DMS79 treated with DMSO at 0.1 percent for 48 hours (cell line): ENCODE measurements at places on chromosomes 12 and 14.

DNA sequence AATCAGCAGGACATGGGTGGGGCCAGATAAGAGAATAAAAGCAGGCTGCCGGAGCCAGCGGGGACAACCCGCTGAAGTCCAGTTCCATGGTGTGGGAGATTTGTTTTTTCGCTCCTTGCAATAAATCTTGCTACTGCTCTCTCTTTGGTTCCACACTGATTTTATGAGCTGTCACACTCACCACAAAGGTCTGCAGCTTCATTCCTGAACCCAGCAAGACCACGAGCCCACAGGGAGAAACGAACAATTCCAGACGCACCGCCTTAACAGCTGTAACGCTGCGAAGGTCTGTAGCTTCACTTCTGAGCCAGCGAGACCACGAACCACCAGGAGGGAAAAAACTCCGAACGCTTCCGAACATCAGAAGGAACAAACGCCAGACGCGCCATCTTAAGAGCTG lies 2.8 kb upstream of the CNIH1 start:
- no peak for DNase-seq

- DNase-seq = no peak
Measured at GRCh38 chr12:12747278-12747677, 30.1 kb downstream of the CDKN1B start.

DNA sequence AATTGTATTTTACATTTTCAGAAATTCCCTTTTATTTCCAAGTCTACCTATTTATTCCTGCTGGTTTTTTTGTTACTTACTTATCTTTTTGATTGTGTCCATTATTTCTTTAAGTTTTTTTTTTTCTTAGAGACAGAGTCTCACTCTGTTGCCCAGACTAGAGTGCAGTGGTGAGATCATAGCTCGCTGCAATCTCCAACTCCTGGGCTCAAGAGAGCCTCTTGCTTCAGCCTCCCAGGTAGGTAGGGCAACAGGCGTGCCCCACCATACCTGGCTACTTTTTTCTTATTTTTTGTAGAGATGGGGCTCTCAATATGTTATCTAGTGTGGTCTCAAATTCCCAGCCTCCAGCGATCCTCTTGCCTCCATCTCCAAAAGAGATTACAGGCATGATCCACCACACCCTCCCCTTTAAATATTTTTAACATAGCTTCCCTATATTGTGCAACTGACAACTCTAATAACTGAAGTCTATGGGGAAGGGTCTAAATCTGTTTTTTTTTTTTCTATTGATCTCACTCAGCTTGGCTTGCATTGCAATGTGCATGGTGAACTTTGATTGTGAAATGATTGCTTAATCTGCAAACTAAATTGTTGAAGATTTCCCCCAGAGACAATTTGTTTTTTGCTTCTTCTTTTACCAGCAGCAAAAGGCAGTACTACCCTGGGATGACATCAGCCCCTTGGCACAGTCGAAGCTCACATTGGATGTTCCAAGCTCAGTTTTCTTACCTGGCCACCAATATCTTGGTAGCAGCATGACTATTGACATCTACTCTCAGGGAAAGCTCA lies 25.7 kb upstream of the COCH start:
- no peak for DNase-seq

DNA sequence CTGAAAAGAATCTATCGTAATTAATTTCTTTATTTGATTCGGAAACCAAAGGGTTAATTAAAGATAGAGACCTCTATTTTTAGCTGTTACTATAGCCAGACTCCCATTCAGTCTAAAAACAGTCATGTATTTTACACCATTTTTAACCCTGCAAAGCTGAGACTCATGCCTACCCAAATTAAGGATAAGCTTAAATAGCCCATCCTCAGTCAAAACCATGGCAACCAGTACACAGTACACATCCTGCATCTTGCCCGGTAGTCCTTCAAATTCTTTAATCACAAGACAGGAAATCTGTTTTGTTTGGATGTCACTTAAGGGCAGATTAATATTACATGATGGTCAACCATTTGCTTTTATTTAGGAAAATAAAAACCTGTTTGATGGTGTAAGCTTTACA lies 25.5 kb upstream of the KCNK10 start:
- DNase-seq = no peak

- no peak for DNase-seq
Measured at GRCh38 chr12:123149501-123150274, 1.2 kb downstream of the PITPNM2 start.

GRCh38 chr12:53223389-53224060 lies 8.5 kb downstream of the RARG start:
- no peak for DNase-seq

DNA sequence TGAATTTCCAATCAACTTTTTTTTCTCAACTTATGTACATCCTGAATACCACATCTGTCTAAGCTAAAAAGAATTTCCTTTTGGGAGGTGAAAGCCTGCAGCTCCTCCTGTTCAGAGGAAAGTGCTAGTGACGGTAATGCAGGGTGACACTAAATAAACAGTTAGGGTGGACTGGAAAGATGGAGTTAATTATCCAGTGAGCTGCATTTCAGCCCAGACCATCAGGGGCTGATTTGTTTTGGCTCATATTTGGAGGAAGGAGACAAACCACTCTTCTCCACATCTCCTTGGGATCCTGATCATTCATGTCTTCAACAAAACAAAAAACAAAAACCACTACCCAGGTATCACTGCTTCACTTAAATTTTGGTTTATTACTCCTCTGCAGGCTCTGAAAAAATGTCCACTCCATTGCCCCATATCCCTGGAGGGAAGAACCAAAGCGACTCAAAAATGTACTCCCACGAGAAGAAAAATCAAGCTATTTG lies 5.1 kb upstream of the SIX1 start:
- DNase-seq = peak; percentile 81

DNA sequence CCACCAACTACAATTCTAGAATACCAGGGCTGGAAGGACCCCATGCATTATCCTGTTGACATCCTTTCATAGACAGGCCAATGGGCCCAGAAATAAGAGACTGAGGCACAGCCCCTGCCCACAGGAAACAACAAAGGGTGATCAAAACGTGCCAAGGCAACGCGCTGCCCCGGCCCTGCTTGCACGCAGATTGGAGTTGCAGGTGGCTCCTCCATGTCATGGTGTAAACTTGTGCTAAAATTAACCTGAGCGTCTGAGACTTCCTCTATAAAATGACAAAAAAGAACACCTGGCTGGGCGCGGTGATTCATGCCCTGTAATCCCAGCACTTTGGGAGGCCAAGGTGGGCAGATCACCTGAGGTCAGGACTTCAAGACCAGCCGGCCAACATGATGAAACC lies 30.1 kb downstream of the SPRING1 start:
- no peak for DNase-seq

DNA sequence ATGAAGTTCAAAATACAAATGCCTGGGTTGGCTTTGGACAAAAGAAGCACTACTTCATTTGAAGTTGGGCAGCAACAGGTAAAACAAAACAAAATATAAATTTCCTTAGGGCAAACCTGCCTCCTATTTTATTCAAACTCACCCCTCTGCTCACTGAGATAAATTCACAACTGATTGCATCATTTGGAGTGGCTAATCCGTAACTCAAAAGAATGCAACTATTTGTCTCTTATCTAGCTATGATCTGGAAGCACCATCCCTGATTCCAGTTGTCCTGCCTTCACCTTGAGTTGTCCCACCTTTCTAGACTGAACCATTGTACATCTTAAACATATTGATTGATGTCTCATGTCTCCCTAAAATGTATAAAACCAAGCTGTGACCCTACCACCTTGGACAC lies 145.0 kb downstream of the CCER1 start:
- no peak for DNase-seq

GRCh38 chr14:92039063-92039718 lies 668 bp downstream of the TRIP11 start:
- DNase-seq = peak; percentile 80

DNA sequence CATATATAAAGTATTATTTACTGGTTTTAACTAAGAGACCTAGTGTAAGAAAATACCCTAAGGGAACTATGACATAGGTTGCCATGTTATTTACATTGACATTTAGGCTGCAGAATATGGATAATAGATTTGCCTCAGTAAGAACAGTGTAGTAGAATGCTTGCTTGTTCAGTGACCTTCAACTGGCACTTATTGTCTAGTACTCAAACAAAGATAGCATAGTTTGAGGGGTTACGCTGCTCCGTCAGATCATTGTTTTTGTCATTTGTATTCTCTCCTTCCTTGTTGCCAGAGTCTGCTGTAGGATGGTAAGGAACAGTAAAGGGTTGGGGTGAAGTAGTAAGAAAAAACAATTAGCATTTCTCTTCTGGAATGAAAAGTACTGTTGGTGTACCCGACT lies 33.2 kb downstream of the TOGARAM1 start:
- no peak for DNase-seq

DNA sequence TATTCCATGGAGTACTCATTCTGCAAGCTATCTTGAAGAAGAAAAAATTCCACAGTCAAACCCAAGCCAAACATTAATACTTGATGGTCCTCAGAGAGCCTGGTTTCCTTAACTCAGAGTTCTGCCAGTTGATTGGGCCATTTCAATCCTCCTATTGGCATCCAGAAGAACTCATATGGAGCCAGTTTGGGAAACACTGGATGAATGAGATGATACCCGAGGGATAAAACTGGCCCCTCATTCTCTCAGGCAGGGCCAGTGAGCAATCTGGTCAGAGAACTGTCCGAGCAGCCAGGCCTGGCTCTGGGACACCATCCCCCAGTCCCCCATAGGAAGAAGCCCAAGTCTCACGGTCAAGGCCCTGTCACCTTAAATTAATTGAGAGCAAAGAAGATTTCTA lies 48.8 kb downstream of the NUAK1 start:
- DNase-seq = no peak

GRCh38 chr12:116600959-116601918 lies 42.1 kb downstream of the MAP1LC3B2 start:
- DNase-seq = no peak

DNA sequence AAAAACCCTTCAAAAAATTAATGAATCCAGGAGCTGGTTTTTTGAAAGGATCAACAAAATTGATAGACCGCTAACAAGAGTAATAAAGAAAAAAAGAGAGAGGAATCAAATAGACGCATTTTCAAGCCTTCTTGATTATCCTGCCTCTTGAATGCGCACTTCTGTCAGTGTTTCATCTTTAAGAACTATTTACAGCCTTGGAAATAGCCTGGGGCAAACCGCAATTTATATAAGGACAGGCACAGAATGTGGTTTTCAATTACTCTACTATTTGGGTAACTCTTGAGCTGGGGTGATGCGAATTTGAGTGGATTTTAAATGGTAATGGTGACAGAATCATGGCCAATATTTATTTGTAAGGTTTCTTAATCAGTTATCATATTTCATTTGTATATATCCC lies 179.1 kb upstream of the OTX2 start:
- peak; percentile 96 for DNase-seq

- DNase-seq = no peak
Measured at GRCh38 chr12:88243982-88244381, 101.9 kb downstream of the TMTC3 start.

- DNase-seq = no peak
Measured at GRCh38 chr12:2268471-2269286, 215.9 kb downstream of the CACNA1C start.

DNA sequence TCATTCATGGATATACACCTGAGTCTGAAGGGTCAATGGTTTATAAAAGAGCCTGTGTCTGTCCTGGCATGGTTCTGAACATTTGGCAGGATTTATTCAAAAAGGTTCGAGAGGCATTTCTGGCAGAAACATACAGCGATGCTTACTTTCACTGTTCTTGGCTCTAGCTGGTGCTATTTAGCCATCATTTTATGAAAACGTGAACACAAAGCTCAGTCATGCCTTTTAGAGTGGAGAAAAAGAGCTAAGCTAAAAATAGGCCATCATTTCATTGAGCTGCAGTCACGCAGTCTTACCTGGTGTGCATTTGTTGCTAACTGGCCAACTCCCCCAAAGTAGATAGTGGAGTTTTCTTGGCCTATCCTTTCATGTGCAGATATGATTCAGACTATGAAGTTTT lies 1209.5 kb downstream of the SLC16A7 start:
- DNase-seq = no peak
